ENCODE measurements at places on chromosomes 12 and 14.

GRCh38 chr12:42213954-42214426 lies 24.1 kb downstream of the YAF2 start:
- no peak for DNase-seq

DNA sequence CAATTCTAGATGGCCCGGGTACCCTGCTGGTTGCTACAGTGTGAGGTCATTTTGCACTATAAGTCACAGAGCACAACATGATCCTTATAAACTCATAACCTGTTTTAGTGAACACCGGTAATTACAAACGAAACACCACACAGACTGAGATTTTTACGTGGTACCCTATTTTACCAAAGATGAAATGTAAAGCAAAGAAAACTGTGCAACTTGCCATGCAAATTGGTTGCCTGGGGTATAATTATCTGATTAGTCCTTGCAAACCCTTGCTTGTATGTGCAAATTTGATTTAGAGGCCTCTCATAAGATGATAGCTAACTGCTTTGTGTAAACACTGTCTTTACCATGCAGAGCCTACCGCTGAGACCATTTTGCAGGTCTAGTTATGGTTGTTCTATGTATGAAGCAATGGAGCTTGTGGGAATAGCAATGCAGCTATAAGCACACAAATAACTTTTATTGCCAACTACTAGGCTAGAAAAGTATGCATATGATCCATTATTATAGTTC lies 372.1 kb upstream of the FAR2 start:
- no peak for DNase-seq

GRCh38 chr12:121803861-121804416 lies at the start of gene SETD1B:
TSS of gene SETD1B (plus strand) at chr12:121804009. CDS start at chr12:121804738, 729 bp downstream.
- DNase-seq, result peak; percentile 82

- DNase-seq, result no peak
Measured at GRCh38 chr14:22556021-22556989, 32.7 kb downstream of the DAD1 start.

DNA sequence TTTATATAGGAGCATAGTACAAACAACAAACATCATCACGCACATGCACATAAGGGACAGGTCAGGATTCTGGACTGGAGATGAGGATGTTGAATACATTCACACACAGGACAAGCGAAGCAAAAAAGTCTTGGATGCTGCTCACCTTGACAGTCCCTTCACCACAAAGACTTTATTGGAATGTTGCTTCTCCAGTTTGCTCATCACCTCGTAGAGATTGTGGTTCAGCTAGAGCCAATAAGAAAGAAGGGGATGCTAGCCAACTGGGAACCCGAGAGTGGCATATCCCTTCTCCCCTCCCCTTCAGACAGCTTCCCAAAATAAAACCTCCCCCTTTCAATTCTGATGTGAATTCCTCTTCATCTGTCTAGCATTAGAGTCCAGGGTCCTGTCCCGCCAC lies 25.4 kb upstream of the SMAGP start:
- DNase-seq, result no peak

GRCh38 chr14:99252940-99253868 lies 18.8 kb downstream of the BCL11B start:
- no peak for DNase-seq

DNA sequence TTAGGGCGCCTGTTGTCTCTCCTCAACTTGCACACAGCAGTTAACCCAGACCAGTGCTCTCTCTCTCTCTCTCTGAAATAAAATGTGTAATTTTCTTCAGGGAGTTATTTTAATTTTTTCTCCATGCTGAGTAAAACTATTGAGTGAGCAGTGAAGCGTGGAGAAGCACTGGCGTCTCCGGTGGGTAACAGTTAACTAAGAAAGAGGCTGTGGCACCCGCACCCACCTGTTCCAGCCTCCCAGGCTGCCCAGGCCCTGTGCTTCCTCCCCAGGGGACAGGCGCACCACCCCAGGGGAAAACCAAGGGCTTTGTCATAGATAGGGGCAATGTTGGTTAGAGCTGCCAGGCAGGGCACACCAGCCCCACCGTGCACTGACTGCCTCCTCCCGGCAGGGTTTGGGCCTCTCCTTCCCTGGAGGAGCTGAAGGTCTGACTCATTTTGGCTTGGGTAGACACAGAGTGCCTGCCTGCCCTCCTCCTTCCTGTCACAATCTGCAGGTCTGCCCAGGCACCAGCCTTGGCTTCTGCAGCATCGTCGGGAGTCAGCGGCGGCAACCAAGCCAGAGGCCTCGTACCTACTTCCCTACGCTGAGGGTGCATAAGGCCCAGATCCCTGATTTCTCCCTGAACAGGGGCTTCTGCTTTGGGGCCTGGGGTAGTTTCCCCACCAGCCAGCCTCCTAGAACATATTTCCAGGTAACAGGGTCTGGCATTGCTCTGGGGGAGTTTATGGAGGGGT lies 3.9 kb downstream of the HOXC5 start:
- no peak for DNase-seq

DNA sequence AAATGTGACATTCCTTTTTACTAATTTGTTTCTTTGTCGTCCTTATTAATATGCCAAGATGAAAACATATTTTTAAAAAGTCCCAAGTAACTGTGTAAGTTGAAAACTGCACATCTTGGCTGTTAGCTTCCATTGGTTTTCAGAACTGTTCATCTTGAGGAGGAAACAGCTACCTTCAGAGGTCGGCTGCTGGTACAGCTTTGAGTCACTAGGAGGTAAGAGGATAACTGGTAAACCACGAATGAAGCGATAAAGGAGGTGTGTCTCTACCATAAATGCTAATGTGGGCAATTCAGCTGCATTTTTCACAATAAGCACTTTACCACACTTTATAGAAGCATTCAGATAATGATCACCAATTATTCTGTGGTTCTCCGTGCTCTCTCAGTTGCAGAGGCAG lies 137.5 kb upstream of the KRAS start:
- no peak for DNase-seq

DNA sequence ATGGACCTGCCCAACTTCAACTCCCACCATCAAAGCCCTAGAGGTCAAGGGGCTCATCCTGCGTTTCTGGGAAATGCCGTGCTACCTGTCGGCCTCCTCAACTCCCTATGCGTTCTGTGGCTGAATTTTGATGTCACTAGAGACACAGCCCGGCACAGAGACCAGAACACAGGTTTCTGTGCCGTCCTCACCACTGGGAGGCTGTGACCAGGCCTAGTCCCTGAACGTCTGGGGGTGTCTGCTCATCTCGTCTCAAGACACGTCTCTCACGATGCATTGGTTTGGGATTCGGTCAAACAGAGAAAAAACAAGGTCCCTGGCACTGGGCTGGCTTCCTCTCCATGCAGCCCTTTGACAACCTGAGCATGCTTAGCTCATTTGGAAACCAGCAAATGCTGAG lies 33.5 kb downstream of the SLC15A4 start:
- DNase-seq, result no peak

GRCh38 chr14:69713993-69714679 lies 52.8 kb upstream of the SRSF5 start:
- no peak for DNase-seq

- DNase-seq, result no peak
Measured at GRCh38 chr14:79201564-79202207, 1009.6 kb downstream of the DIO2 start.

DNA sequence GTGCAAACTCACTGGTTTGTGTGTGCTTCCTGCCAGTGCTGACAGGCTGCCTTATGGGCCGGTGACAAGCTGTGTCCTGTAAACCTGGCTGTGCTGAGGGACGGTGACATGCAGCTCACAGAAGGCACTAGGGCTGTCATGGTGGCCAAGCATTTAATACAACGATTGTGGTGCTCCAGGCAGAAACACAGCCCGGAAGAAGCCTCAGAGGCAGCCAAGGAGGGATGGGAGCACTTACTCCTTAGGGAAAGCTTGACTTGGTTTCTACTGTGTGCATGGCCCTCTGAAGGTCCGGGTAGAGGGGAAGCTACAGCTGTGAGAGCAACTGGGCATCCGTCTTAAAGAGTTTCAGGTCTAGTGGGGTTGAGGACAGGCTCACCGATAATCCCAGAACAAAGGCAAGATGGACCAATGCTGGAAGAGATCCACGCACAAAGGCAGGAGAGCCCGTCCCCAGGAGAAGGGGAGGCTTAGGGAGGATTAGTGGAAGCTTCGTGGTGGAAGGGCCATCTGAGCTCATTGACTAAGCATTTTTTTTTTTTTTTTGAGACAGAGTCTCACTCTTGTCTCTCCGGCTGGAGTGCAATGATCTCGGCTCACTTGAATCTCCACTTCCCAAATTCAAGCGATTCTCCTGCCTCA lies 10.7 kb upstream of the MCRS1 start:
- peak; percentile 78 for DNase-seq

All from ecto neural progenitor cell (in vitro differentiated cells).